NCI-H146 (cell line): ENCODE measurements at places on chromosomes 1 and 21.
A peak's percentile ranks its signal among the peaks of the same experiment; 100 is the strongest.

DNA sequence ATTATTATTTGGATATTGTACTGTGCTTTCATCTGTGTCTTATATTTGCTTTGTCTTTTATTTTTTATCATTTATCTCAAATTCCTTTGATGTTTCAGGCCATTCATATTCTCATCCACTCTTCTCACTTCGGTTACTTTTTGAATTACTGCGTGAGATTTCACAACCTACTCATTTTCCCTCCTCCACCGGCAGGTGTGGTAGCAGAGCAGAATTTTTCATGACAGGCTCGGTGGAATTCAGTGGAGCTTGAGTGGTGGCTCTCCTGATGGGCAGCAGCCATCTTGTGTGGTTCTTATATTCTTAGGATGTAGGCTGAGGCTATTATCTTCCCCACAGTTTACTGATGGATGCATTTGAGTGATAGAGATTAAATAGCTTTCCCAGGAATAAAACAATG, 92.3 kb upstream of the IVNS1ABP start:
- DNase-seq: peak; percentile 17

DNA sequence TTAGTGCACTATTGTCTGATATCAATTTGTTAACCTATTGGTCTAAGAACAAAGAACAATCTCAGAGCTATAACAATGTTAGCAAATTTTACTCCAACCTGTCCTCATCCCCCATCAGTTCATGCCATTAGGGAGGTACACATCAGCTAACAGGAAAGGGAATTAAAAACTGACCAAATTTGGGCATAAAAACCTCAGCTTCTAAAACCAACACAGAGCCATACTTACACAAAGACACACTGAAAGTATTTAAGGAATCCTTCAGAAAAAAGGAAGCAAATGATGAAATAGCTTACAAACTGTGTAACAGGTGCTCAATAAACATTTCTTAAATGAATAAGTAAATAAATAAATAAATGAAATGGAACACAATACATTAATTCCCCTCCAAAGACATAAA, 89.2 kb downstream of the TTLL7 start:
- no peak for DNase-seq

DNA sequence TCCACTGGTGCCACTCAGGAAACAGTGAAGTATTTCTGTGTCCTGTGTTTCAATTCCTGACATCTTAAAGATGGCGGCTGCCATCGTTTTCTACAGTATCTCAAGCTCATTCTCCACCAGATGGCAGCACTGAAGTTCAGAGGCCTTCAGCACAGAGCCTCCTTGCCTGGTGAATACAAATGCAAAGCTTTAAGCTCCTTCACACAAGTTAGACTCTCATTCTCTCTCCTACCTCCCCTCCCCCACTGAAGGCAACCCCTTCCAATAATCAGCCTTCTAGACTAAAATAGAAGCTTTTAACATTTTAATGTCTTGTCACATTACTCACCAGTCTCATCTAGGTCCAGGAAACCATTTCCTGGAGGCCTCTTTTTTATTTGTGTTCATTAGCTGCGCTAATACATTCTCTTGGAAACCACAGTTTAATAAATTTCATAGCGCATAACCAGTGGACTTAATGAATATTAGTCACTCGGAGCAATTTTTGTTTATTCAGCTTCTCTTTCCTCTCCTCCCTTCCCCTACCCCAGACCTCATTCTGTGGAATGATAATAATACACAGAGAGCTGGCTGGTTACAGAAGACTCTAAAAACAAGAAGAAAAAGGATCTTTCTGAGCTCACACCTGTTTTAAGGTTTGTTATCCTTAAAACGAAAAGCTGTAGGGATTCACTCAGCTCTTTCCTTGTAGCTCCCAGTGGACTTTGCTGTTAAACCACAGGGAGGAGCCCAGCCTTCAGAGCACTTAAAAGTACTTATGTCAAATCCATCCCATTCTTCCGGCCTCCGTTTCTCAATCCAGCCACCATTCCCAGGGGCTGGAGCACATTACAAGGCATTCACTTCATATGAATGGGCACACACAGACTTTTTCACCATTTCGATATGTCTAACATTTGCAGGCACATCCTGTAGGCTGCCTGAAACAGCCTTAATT, 384.9 kb downstream of the HLX start:
- peak; percentile 82 for DNase-seq

DNA sequence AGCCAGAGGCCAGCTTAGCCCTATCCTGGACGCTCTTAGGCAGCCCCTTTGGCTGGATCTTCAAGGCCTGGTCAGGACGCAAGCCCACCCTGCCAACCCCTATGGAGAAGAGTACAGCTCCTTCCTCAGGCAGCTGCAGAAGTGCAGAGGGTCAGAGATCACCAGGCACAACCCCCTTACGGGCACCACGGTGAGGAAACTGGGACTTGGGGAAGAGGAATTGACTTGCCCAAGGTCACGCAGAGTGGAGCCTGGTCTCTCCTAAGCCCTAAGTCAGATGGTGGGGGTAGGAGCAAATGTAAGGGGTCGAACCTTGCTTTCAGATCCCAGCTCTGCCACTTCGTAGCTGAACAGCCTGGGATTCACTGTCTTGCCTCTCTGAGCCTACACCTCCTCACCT, 3.7 kb downstream of the E2F2 start:
- no peak for DNase-seq

DNA sequence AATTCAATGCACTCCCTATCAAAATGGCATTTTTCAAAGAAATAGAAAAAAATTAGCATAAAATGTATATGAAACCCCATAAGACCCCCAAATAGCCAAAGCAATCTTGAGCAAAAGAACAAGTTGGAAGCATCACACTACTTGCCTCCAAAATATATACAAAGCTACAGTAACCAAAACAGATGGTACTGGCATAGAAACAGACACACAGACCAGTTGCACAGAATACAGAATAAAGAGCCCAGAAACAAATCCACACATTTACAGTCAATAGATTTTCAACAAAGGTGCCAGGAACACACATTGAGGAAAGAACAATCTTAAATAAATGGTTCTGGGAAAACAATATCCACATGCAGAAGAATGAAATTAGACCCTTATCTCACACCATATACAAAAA, 350.8 kb downstream of the DSCAM start:
- DNase-seq: no peak
